PC-9 (cell line): ENCODE measurements at places on chromosomes 1 and 21. TPM values are rescaled to one million over a fixed set of nuclear protein-coding genes. Genes with fewer than 3 reads are reported as not detected.

DNA sequence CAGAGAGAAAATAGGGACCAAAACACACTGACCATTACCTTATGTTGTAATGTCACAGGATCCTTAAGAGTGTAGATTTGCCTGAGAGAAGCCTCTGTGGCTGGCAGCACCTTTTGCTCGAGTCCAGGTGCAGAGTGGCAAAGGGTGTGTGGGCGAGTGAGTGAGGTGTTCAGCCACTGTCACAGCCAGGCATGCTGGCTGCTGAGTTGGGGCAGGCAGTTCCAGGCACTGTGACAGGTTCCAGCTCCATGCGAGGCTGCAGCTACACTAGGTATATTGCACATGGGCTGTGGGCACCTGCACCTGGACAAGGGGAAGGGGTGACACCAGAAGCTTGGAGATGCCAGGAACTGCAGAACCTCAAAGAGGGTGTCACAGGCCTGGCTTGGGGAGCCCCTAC, 1370.4 kb upstream of the PRMT6 start:
- no peak overlapping the region for H3K4me3 ChIP-seq
- H3K27me3 ChIP-seq, result no peaks in the 10 kb centered on the region
- H3K36me3 ChIP-seq, result no peaks in the 10 kb centered on the region
- no peaks in the 10 kb centered on the region for H3K4me1 ChIP-seq
- DNase-seq, result no peak

GRCh38 chr1:209513226-209513625, 70.3 kb upstream of the CAMK1G start:
- no peak overlapping the region for H3K27ac ChIP-seq
- H3K4me1 ChIP-seq, result no peaks in the 10 kb centered on the region
- H3K4me3 ChIP-seq, result no peak overlapping the region
- H3K27me3 ChIP-seq, result peaks cover 14% of the 10 kb centered on the region
- DNase-seq, result peak; percentile 17
- H3K36me3 ChIP-seq, result no peaks in the 10 kb centered on the region

GPN2 gene
- total RNA-seq, result 23.8 and 30.6 TPM in 2 replicates

DNA sequence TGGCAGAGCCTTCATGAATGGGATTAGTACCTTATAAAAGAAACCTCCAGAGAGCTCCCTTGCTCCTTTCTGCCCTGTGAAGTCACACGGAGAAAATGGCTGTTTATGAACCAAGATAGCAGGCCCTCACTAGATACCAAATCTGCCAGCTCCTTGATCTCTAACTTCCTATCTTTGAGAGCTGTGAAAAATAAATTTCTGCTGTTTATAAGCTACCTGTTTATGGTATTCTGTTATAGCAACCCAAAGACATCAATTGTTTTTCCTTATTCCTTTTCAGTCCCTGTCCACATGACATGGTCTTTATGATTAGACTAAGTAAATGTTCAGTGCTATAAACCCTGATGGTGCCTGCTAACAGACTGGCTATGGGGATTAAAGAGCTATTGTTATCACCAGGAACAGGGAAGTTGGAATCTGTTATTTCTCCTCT, 9.7 kb upstream of the STIL start:
- H3K4me1 ChIP-seq, result peaks cover 8% of the 10 kb centered on the region
- peak overlapping the region; percentile 88 for H3K27ac ChIP-seq
- DNase-seq, result peak; percentile 70

CD2 gene
- total RNA-seq, result not detected in 2 replicates

TMPRSS2 gene
- total RNA-seq, result 0.61 and 0.78 TPM in 2 replicates

DNA sequence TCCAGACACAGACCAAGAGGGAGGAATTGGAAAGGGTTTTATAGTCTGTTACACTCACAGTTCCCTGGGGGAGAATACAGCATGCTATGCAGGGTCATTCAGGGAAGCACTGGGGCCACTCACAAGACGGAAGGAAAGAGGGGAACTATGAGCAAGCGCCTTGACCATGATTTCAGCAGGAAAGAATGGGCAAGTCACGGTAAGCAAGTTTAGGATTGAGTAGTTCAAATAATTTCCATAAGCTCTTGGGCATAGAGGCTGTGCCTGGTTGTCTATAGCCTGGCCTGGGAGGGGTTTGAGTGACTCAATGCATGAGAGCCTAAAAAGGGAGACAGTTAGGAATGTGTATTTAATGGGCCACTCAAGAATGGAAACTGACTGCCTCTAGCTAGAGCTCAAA, 176.7 kb downstream of the TTLL7 start:
- H3K27me3 ChIP-seq, result no peaks in the 10 kb centered on the region
- H3K4me3 ChIP-seq, result no peak overlapping the region
- no peak overlapping the region for H3K27ac ChIP-seq
- peaks cover 10% of the 10 kb centered on the region; the same call in 1 of the 2 replicates for H3K4me1 ChIP-seq
- no peak for DNase-seq

DNA sequence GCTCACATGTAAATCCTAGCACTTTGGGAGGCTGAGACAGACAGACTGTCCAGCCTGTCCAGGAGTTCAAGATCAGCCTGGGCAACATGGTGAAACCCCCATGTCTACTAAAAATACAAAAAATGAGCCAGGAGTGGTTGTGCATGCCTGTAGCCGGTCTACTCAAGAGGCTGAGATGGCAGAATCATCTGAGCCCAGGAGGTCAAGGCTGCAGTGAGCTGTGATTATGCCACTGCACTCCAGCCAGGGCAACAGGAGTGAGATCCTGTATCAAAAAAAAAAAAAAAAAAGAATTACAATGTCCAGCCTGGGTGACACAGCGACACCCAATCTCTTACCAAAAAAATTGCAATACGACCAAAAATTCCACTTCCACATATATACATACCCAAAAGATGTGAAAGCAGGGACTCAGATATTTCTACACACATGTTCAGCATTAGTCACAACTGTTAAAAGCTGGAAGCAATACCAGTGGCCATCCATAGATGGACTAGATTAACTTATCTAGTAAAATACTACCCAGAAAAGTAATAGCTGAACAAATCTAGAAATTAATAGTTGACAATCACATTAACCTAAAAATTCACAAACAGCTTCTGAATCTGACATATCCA, 49.2 kb downstream of the ASH1L start:
- no peak for DNase-seq
- H3K4me3 ChIP-seq, result no peak overlapping the region

- H3K27me3 ChIP-seq, result peaks cover 100% of the 10 kb centered on the region
- no peak for DNase-seq
- no peak overlapping the region for H3K4me3 ChIP-seq
- no peak overlapping the region for H3K27ac ChIP-seq
- no peaks in the 10 kb centered on the region for H3K36me3 ChIP-seq
- no peaks in the 10 kb centered on the region for H3K4me1 ChIP-seq
Observed at GRCh38 chr1:2926447-2927055, 94.7 kb upstream of the ACTRT2 start.

CFAP45 gene
- total RNA-seq, result 8.2 and 9.3 TPM in 2 replicates
